ENCODE measurements at places on chromosomes 16 and 17.

GRCh38 chr16:72159801-72160200 lies 12.2 kb downstream of the PMFBP1 start:
- DNase-seq = no peak

DNA sequence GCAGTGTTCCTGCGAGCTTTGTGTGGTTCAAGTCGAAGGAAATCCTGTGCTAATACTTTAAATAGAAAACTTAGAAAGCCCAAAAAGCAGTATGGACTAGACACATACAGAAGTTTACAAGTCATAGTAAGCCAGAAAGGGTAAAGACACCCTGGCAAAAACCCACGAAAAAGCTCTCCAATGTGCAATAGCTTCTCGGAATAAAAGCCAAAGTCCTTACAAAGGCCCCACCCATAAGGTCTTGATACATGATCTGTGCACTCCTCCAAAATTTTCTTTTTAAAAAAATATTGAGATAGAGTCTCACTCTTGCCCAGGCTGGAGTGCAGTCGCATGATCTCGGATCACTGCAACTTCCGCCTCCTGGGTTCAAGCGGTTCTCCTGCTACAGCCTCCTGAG lies 10.3 kb downstream of the C16orf86 start:
- DNase-seq = no peak

GRCh38 chr17:28716740-28717577 lies 709 bp downstream of the RAB34 start:
- no peak for DNase-seq

DNA sequence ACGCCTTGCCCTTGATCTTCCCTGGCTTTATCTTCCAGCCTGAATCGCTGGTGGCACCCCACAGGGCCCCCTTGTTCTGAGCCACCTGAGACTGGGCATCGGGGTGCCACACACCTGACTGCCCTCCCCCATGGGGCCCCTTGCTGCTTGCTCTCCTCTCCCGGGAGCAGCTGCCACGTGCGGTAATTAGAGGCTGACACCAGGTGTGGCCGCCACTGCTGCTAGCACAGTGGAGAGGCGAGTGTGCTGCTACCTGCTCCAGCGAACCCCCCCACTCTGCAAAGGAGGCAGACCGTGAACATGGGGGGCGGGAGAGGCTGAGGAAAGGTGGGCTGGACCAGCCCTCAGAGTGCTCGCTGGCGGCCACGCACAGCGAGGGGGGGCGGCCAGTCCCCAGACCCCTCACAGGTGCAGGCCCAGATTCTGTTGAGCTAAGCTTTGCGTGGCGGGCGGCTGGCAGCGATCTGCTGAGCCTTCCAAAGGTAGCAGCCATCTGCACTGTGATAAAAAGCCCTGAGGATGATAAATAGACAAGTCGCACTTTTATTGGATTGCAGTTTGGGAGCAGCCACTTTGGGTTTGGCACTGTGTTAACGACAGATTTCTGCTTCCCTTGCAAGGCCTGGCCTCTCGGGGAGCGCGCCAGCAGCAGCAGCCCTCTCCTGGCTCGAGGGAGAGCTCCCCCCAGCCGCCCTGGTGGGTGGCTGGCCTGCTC lies 167.9 kb upstream of the GSE1 start:
- DNase-seq = peak; percentile 7

All from activated naive CD4-positive, alpha-beta T cell (primary cell).